D341Med (cell line): ENCODE measurements at places on chromosomes 16 and 17.

GRCh38 chr16:16176328-16176727, 47.0 kb downstream of the ABCC6 start:
- DNase-seq: no peak

- DNase-seq: no peak
Measured at GRCh38 chr16:1159325-1159972, 6.5 kb downstream of the CACNA1H start.

DNA sequence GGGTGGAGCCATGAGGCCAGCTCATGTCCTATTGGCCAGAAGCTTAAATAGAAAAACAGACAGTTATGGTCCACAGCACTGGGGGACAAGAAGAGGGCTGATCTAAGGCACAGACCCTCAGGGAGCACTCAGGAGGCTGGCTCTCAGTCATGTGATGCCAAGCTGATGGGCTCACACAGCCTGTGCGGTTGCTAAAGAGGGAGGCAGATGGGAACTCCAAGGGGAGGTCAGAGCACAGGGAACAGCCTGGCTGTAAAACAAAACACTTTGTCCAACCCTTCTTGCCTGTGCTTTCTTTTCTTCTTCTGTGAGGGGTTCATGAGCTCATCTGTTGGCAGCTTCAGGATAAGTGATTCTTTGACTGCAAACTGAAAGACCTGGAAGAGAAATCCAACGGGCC, 27.2 kb downstream of the CNTNAP1 start:
- no peak for DNase-seq

GRCh38 chr16:54488729-54489128, 202.1 kb upstream of the IRX3 start:
- DNase-seq: no peak

- no peak for DNase-seq
Measured at GRCh38 chr16:22942811-22943210, 128.8 kb downstream of the HS3ST2 start.
